H1 (cell line): ENCODE measurements at places on chromosomes 2 and 18.

DNA sequence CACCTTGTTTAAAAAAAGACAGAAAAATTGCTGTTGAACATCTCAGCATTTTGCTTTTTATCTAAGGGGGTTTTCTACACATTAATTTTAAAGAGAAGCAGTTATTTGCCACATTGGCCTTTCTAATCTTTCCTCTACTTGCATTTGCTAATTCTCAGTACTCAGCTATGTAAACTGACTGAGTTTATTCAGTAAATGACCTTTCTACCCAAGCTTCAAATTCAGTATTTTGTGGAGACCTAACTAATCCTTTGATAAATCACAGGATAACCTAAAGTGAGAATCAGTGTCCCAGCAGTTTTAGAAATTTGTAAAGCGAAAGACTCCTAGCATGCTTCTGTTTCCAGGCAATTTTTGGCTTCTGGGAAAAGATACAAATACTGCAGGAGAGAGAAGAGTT is 288.4 kb downstream of the ASXL3 start:
- no peak for DNase-seq

DNA sequence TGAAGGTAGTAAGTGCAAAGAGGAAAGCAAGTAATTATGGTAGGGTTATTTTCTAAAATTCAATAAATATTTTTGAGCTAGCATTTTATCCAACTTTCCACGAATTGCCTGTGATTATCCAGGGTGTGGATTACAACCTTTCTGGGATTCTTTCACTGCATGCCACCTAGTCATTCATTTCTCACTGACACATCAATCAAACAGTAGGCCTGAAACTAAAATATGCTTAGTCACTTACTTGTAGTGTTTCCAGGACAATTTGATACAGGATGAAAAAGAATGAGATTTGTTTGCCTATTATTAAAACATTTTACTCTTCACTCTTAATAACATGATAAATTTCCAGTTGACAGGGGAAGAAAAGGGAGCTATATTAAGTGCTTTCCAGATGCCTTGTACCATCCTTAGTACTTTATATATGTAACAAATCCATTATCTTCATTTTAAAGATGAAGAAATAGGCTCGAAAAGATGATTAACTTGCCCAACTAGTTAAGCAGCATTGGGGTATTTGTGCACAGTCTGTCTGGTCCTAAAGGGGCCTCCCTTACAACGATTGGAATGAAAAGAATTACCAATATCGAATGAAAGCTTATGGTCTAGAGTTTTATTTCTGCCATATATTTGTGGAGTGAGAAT is 70.4 kb downstream of the KCTD1 start:
- no peak for DNase-seq

DNA sequence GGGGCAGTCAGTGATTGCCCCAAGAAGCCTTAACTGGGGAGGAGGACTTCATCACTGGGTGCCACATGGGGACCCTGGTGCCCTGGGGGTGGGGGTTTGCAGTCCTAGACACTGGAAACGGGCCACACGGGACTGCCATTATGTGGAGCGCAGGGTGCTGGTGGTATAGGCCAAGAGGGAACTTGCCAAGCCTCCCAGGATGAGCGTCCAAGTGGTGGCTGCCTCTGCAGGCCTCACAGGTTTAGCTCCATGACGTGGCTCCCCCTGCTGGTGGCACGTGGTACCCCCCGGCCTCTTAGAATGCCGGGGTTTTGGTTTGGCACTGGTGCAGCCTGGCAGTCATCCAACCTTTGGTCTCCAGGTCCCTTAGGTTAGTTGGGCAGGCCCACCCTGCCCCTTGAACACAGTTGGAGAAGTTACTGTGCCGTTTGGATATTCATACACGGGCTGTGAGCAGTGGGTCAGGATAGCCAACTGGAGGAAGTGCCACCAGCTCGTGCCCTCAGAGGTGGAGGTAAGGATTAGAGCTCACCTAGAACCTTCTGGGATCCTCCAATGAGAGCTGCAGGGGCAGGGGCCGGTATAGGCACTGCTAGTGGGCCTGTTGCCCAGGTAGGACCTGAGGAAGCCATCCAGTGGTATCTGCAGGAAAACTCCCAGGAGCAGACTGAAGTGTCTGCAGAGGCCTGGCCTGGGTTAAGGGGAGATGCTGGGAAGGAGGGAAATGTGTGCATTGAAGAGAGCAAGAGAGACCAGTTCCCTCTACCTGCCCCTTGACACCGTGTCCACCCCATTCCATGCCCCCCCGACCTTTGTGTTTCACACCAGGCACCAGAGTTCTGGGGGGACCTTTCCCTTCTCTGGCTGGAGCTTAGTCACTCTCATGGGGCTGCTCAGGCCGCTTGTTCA is 5.7 kb downstream of the PTMA start:
- peak; percentile 97 for DNase-seq

DNA sequence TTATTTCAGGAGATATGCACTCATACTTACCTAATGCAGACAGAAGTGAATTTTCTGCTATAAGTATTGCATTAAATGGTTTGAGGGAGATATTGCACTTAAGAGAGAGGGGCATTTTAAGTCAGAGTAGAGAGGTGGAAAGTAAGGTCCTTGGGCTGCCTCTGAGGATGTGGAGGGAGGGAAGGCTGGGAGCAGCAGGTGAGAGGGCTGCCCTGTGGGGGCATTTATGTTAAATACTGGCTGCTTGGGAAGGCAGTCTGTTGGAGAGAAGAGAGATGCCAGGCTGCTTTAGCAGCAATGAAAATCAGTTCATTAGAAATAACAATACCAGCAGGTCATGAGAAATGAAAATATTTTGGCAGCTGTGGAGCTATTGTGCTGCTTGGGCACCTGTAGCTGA is 576.2 kb upstream of the HS6ST1 start:
- no peak for DNase-seq

DNA sequence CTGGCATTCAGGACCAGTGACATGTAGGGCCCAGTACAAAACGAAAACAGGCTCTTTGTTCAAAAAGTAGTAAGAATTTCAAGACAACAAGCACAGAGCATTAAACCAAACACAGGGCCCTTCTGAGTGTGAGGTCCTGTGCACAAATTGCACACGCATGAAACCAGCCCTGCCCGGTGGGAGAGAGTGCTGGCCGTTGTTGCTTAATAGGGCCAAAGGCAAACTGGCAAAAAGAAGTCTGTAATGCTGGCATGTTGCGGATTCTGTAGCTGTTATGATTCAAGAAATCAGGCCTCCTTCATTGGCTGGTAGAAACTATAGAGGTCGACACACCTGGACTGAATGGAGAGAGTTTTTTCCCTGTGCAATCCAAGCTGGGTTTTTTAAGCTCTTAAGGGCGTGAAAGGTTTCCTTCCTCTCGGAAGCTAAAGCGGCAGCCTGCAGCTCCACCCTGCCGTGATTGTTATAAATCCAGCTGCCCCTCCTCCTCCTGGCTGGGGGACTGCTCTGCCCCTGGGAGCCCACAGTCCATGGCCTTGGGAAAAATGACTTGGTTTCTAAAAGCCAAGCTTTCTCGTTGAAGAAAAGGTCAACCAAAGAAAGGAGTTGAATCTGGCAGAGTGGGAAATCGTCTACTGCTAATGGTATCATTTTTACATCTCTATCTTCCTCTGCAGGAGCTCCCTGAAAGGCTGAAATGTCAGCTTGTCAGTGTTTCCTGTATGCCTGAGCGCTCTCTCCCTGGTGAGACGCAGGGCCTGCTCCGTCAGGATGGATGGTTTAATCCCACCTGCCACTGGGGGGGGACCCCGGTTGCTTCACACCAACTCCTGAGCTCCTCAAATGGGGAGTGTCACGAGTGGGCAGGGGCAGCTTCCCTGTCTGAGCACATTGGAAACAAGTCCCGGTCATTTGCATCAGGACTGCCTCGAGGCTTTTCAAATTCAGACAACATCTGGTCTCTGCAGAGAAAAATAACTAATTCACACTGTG is 143.6 kb downstream of the ALPK2 start:
- peak; percentile 53 for DNase-seq

DNA sequence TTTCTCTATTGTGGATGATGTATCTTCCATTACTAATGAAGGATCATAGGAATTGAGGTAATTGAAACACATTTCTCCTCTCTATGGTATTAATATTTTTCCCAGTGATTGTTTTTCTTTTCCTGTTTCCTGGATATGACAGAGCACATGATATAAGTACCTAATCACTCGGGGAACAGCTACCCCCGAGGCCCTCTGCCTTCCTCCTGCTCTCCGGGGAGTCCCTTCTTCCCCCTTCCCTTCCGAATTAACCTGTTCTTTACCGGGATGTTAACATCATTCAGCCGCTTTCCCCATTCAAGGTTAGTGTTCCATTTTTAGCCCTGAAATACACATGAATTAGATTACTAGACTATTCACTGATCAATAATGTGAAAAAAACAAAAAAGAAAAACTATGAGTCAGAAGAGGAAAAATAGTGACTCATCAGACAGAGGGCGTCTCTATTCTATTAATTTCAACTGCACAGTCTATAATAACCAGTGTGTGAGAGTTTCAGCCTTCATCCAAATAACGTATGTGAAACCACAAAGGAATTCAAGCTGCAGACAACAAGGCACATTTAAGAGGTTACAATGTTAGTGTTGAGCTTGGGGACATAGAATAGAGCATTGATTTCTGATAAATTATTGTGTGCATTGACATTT is 450.8 kb downstream of the DLGAP1 start:
- DNase-seq, result no peak

DNA sequence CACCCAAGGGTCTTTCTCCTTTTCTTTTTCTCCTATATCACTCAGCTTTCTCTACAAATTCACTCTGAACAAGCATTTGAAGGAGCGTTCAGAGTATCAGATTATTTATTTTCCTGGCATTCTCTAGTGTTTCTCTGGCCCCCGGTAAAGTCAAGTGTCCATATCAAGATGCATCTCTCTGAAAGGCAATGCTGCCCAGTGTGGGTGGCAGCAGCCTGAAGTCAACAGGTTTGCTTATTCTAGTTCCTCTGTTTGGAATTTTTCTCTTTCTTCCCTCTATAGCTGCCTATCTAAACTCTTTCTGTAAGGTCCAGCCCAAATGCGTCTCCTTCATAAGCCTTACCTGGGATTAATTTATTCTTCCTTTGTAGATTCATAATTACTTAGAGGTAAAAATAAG is 526.2 kb upstream of the TNP1 start:
- DNase-seq, result no peak

DNA sequence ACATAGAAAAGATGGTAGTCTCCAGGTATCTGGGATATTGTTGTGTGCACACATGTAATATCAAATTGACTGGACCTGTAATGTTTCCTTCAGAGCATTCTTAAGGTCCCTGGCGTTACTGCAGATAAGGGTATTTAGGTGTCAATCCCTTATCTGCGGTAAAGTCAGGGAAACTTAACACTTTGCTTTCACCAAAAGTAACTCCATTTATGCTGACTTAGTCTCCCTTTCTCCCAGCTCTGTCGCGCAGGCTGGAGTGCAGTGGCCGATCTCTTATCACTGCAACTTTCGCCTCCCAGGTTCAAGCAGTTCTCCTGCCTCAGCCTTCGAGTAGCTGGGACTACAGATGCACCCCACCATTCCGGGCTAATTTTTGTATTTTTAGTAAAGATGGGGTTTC is 1.8 kb downstream of the CNNM3 start:
- DNase-seq, result no peak

DNA sequence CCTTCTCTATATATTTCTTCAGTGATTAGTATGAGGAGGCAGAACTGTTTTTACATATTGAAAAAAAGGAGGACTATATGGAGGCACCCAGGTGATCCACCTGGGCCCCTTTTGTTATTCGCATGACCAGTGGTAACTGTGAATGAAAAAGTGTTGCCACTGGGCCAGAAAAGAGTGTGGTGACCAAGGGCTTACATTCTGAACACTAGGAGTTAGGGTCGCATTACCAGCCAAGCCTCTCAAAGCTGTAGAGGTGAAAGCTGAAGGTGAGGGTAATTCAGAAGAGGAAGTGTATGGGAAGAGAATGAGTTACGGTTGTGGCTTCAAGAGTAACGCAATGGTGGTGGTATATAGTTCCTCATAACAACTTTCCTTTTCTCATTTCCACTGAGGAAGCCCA is 487.6 kb downstream of the TMEM182 start:
- DNase-seq, result no peak

- no peak for DNase-seq
Measured at GRCh38 chr2:30778611-30779010, 28.6 kb downstream of the CAPN13 start.

DNA sequence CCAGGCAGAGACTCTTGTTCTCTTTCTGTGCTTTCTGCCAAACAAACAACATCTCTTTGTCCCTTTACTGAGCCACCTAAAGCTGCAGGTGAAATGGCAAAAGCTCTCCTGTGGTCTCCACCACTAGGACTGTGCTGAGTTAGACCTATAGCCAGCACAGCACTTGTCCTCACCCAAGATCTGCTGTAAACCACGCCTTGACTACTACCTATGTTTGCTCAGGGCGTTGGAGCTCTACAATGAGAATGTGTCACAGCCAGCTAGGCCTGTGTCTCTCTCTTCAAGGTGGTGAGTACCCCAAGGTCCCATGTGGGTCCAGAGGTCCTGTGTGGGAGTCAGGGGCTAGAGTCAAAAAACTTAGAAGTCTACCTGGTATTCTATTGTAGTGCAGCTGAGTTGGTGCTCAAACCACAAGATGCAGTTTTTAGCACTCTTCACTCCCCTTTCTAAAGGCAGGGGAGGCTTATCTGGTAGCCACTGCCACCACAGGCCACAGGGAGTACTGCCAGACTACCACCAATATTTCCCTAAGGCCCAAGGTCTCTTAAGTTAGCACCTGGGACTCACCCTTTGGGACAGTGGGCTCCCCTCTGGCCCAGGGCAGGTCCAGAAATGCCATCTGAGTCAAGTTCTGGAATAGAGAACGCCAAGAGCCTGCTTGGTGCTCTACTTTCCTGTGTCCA is 96.8 kb upstream of the RPRM start:
- no peak for DNase-seq

DNA sequence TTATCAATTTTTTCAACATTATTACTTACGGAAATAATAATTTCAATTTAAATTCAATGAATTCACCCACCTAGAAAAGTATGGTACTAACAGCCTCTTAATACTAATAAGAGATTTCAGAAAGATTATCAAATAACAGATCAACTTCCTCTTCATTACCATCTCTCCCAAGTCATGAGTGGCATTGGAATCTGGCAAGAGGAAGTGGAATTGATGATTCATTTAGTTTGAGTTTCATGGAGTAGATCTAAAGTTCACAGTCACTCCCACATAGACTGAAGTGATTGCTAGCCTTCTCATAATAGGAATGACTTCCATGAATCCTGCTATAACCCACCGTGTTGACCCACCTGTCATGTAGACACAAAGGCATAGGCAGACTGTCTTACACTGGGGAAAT is 77.7 kb upstream of the WDR75 start:
- no peak for DNase-seq

DNA sequence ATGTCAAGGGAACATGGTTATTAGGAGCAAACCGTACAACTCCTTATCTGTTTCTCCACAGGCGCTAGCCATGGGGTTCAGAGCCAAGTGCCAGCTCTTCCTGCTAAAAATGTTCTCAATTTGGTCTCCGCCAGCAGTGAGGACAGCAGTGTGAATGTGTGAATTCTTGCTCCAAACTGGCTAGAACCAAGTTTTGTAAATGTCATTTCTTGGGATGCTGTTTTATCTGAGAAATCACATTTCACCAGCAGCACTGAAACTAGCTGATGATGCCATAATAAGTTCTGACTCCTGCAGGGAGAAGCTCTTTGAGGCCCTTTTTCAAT is 140.6 kb upstream of the LGALSL start:
- no peak for DNase-seq

GRCh38 chr2:46716927-46717326 is 198.7 kb downstream of the MCFD2 start:
- DNase-seq, result no peak
